ENCODE measurements at places on chromosomes 6 and 20.

- no peak for DNase-seq
Observed at GRCh38 chr6:54907355-54907754, 60.8 kb downstream of the FAM83B start.

DNA sequence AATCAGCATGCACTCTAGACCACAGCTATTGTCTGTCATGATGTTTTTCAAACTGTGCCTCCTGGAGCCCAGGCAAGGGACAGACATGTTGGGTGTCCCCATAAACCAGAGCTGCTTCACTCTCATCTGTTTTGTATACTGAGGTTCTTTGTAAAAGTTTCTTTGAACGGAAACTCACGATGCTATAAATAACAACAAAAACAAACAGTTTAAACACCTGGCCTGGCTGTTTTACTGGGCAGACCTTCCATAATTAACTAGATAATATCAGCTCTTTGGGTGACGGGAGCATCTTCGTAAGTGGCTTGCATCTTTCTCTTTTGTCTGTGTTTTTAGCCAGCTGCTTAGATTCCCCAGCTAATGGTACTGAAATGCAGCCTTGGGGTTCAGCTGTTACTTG, 190.3 kb downstream of the ZDHHC14 start:
- no peak for DNase-seq

- no peak for DNase-seq
Observed at GRCh38 chr6:30793521-30794194, 49.3 kb upstream of the IER3 start.

- no peak for DNase-seq
Observed at GRCh38 chr20:33460711-33461110, 17.1 kb upstream of the SNTA1 start.

GRCh38 chr6:157657754-157658153, 165.3 kb upstream of the SNX9 start:
- DNase-seq = no peak

GRCh38 chr20:62898970-62899632, 27.2 kb downstream of the DIDO1 start:
- DNase-seq = no peak

- DNase-seq = no peak
Observed at GRCh38 chr6:27757307-27757706, 154.9 kb downstream of the OR2B2 start.

DNA sequence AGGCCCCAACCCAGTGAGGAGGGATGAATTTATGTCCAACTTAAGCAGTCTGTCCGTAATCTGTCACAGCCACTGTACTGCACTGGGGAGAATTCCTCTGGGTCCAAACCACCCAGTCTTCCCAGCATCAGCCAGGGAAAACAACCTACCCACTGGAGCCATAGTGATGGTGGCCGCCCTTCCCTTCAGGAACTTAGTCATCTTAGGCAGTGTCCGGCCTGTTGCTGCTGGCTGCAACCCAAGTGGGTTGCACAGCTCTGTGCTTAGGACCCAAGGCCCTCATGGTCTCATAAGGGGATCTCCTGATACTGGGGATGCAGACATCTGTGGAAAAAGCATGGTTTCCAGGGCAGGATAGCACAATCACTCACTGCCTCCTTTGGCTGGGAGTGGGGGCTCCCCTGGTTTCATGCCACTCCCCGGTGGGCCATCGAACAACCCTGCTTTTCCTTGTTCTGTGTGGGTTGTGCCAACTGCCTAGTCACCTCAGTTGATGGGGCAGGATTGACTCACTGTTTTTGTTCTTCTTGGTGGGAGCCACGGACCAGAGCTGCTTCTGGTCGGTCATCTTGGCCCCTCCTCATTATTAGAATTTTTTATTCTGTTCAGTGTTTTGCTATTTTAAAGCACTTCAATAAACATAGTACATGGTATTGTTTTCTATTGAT, 591.9 kb downstream of the DOK5 start:
- no peak for DNase-seq

All from WERI-Rb-1 (cell line).